ENCODE measurements at places on chromosomes 2 and 18.

DNA sequence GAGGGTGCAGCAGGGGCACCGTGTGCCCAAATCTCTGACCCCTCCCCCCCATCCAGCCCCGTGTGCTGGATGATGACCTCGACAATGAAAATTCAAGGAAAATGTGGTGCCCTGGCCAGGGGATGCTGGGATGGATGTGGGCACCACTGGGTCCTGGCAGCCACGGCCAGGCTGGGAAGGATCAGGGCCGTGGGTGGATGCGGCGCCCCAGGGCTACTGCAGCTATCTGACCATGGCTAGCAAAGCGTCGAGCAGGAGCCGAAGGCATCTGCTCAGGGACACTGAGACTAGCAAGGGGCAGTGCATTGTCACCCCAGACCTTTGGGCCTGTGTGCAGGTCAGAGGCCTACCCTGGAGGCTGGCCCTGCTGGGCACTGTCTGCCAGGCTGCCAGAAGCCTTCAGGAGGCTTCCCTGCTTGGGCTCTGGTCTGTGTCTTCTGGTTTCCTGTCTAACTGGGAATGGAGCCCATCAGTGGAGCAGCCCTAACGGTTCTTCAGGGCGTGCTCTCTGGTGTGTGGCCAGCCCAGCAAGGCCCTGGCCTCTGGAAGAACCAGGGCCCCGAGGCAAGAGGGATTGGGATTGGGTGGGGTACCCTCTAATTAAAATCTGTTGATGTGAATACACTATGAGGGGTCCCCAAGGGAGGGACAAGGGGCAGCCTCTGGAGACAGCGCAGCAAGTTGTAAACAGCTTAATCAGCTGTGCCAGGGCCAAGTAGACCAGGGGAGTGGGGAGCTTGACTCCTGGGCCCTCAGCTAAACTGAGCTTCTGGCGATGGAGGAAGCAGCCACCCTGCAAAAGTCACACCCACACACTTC is 98.0 kb downstream of the STPG4 start:
- DNase-seq, result peak; percentile 91

- peak; percentile 33 for DNase-seq
Measured at GRCh38 chr2:108988796-108989713, at the start of gene EDAR. EDAR (minus strand) TSS chr2:108989220; CDS start chr2:108931014, 58,206 bp downstream.

DNA sequence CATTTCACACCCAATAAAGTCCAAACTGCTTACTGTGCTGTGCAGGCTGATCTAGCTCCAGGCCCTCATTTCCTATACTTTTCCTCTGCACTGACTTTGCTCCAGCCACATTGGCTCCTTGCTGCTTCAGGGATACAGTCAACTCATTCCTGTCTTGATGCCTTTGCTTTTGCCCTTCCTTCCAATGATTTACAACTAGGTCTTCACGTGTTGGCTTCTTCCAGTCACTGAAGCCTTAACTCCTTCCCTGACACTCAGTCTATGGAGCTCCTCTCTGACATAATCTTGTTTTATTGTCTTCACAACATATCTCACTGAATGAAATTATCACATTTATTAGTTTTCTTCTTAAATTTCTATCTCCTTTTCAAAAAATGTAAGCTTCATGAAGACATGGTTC is 16.9 kb upstream of the C18orf32 start:
- DNase-seq, result no peak

DNA sequence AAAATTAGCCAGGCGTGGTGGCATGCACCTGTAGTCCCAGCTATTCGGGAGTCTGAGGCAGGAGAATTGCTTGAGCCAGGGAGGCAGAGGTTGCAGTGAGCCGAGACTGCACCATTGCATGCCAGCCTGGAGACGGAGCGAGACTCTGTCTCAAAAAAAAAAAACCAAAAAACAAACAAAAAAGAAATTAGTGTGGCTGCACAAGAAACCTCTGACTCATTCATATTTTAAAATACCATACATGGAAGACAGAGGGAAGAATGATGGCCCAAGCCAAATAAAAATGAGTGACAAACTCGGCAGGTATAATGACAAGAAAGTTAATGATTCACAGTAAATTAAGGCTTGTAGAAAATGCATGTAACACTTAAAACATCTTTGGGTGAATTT is 875.8 kb downstream of the EPHA4 start:
- DNase-seq, result no peak

GRCh38 chr2:186024921-186025320 is 286.3 kb downstream of the FSIP2 start:
- no peak for DNase-seq

DNA sequence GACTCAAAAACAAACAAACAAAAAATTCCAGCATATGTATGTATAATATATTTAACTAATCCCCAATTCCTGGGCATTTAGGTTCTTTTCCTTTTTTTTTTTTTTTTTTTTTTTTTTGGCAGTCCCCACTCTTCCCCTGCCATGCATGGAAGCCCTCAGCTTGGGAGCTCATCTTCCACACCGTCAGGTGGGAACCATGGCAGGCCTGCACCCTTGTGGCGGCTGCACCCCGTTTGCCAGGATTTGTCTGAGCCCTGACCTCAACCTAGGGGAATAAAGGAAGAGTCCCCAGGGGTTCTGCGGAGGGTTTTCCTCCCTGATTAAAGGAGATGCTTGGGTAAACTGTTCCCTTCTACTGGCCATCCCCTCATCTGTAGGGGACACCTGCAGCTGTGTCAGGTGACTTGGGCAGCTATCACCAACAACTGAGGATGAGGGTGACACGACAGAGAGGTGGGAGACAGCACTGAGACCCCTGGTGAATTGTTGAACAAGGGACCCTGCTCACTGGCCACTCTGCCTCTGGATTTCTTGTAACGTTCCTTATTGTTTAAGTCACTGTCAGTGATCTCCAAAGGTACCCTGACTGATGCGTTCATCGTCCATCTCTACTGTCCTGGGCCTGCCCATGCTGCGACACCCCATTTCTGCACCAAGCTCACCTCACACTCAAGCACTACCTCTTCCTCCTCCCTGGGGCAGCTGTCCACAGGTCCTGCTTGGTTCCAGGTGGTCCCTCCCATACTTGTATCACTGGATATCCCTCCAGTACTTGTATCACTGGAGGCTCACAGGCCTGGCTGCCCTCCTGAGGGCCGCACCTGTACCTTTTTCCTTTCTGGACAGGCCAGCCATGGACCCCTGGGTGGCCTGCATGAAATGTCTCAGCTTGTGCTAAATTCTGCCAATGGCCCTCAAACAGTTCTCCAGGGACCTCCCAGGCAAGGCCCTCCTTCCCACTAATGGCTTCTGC is 14.5 kb downstream of the TMEM185B start:
- no peak for DNase-seq

Measured in NB4 (cell line).